ENCODE measurements at places on chromosomes 1 and 21.
A peak's percentile ranks its signal among the peaks of the same experiment; 100 is the strongest.

GRCh38 chr1:159014003-159014571 lies 4.4 kb downstream of the IFI16 start:
- DNase-seq = no peak

DNA sequence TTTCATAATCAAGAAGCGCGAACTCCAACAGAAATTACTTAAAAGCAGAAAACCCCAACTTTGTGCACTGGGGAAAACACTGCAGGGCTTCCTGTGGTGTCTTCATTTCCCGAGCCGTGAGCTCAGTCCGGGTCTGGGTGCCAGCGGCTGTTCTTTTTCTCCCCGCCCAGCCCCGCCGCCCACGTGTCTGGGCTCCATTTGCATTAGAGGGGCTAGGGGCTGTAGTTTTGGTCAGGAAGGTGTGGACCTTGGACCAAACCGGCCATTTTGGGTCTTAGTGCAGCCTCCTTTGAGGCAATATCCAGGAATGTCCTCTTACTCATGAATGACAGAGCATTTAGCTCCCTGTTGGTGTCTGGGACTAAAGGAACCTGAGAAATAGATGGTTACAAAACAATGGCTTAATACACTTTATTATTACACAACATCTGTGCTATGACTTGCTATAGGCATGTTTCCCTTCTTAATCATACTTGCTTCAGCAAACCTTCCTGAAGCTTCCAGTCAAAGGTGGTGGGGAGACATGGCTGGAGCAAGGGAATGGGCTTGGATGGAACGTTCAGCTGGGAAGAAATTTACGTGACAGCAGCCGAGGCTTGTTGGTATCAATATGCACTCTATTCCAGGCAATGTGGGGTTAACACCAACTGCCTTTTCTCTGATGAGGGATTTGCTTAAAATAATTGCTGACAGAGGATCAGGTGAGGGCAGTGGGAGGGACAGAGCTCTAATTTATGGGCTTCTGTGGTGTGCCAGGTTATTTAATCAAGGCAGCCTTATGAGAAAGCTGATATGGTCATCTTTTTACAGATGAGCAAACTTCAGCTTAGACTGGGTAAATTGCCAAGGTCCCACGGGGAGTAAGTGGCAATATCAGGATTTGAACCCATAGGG lies 1.1 kb downstream of the AGTRAP start:
- peak; percentile 61 for DNase-seq

- DNase-seq = peak; percentile 45
Measured at GRCh38 chr1:207414606-207415108, 39.5 kb upstream of the CR2 start.

DNA sequence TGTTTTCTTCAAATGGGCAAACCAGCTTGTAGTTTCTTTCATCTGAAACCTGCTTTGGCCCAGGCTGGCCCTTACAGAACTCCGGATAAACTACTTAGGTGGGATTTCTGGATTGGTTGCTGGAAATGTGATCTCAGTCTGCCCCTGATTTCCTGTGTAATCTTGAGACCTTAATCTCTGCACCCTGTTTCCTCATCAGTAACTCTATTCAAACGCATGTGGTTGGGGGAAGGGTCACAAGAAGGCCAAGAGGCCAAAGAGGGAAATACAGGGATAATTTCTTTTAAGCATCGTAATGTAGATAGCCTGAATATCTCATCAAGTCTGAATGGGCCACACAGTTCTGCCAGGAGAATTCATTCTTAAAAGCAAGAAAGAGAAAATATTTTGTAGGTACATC lies 483.6 kb downstream of the LTN1 start:
- DNase-seq = no peak

DNA sequence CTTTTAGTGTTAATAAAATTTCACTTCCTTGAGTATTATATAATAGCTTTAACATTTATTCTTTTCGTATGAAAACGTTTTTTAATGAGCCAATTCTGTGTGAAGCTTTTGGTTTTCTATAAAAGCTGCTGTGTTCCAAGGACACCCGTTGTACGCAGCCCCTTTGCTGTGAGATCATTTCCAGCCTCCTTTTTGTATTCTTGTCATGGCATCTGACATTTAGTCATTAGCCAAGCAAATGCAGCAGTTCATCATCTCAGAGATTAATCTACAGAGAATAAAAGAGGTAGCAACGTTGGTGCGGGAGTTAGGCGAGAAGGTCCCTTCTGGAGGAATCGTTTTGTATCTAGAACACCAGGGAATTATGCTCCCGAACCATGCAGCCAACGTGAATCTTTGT lies 1.3 kb upstream of the UMODL1 start:
- DNase-seq = no peak

DNA sequence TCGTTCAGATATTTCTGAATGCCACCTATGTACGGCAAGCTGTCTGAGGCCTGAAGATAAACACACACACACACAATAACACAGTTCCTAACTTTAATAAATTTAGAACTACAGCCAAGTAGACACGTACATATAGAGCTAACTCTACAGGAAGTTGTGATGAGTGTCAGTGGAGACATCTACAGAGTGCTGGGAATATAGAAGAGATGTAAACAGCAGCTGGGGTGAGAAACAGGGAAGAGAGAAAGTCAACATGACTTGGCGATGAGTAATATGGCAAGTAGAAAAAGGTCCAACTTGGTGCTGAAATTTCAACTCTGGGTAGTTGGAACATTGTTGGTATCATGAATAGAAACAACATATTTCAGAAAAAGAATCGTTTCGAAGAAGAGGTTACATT lies 206.5 kb downstream of the ZP4 start:
- no peak for DNase-seq

DNA sequence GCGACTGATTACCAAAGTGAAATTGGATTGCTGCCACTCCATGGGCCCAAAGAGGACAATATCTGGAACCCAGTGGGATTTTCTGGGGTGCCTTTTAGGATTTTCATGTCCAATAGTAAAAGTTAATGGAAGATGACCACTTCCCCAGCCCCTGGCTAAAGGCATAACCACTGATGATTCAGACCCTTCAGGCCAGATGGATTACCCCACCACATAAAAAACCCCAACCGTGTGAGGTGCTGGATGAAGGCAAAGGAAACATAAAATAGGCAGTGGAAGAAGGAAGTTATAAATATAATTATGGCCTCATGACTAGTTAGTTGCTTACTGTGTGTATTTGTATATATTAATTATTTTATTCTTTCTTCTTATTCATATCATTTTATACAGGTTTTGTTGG lies 40.2 kb upstream of the IL10 start:
- DNase-seq = no peak

- no peak for DNase-seq
Measured at GRCh38 chr1:196890668-196891067, 2.8 kb downstream of the CFHR4 start.

DNA sequence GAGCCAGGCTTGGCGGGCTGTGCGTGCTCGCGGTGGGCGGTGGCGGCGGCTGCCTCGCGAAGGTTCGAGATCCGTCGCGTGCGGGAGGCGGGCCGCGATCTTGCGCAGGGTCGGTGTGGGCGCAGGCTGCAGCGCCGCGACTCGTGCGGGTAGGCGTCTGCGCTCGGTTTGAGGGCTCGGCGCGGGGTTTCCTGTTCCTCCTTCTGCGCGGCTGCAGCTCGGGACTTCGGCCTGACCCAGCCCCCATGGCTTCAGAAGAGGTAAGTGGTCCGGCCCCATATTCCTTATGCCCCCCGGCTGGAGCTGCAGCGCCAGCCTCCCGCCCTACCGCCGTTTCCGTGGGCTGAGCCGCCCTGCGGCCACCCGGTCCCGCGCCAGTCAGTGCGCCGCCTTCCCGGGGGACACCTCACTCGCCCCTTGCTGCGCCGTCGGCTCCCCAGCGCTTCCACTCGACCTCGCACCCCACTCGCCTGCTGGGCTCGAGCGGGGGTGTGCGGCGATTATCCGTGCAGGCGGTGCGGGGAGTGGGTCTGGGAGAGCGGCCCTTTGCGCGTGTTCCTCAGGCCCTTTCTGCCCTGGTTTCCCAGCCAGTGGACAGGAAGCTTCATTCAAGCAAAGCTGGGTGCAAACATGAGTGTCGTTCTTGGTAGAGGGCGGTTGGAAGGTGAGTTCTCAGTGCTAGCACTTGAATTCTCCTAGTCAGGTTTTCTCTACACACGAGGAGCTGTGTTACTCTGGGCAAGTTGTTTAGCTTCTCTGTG lies at the start of gene CACYBP:
Gene CACYBP, plus strand, starts transcription at position 12 of the 761 bp plus-strand sequence. Its CDS starts 234 bp downstream, at position 246.
- DNase-seq = peak; percentile 53

DNA sequence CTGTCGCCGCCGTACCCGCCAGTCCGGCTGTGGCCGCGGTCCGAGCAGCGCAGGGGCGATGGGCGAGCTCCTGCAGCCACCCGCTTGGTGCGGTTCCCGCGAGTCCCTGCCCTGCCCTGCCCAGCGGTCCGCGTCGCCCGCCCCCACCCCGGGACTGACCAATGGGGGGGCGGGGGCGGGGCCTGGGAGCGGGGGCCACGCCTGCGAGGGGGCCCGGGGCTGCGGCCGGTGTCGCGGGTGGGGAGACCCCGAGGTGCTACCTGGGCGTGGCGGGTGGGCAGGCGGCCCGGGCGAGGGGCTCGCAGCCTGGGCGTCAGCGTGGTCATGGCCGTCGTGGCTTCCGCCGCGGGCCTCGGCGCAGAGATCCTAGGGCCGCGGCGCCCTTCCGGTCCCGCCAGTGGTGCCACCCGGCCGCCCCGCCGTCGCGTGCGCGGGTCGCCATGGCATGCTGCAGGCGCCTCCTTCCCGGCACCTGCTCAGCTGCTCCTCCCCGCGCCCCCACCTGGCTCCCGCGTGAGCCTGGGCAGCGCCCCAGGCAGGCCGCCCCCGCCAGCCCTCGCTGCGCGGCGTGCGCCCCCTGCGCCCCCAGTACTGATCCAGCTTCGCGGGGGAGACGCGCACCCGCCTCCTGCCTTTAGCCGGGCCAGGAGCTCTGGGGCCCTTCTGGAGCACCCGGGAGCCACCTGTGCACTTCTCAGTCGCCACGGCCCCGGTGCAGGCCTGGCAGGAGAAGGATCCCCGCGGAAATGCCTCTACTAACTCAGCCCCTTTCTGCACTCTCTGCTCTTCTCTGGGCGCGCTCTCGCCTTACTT lies at the start of gene BMP8B:
Gene BMP8B, minus strand, starts transcription at position 108 of the 813 bp plus-strand sequence. CDS start 380 bp downstream, outside the sequence.
- peak; percentile 59 for DNase-seq

DNA sequence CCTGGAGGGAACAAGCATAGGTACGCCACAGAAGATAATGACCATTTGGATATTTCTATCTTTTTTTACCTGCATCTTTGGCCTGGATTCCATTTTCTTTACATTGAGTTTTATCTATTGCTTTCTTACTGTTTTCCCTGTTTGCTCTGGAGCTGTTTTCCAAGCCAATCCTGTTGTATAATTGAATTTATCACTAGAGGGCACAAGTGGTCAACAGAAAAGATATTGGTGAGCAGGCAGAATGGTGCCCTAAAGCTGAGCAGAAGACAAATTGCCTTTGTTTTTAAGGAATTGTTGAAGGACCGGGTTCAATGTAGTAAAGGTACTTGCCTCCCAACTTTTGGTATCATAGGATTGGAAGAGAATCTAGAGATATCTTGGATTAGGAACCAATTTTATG lies 152.8 kb downstream of the PPP1R12B start:
- DNase-seq = no peak

GRCh38 chr1:34918977-34919561 lies 10.4 kb downstream of the DLGAP3 start:
- peak; percentile 29 for DNase-seq

GRCh38 chr21:44854391-44854663 lies 19.2 kb downstream of the PTTG1IP start:
- no peak for DNase-seq

GRCh38 chr21:28464095-28464494 lies 528.6 kb downstream of the LTN1 start:
- DNase-seq = no peak

- DNase-seq = peak; percentile 46
Measured at GRCh38 chr1:185338719-185339622, 21.9 kb upstream of the IVNS1ABP start.

DNA sequence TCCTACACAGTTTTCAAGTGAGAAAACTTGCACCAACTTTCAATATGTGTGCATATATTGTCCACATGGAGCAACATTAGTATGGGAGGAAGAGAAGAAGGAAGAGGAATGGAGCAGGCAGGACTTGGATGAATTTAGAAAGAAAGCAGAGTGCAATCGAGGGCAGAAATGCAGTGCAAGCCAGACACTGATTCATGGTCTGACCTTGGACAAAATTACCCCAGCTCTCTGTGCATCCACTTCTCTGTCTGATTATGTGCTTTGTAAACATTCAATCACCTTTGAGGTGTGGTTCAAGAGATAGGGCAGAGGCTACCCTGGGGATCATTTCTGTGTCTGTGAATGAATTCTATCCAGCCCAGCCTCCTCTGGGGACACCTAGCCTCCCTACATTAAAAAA lies 265.2 kb downstream of the TNR start:
- no peak for DNase-seq

- DNase-seq = no peak
Measured at GRCh38 chr21:42601656-42602055, 51.8 kb upstream of the PDE9A start.

DNA sequence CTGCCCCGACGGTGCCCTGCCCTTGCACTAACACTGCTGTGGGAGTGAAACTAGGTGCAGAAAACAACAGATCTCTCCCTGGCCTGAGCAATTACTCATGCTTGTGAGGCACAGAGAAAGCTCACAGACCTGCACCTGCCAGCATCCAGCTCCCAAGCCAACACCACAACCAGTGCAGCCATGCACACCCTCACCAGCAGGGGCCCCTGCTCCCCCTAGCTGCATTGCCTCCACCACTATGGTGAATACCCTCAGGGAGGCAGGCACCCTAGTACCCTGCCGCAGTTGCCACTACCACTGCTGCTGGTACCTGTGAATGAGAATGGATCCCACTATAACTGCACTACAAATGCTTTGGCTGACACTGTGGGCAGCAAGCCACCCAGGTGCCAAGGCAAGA lies 7.1 kb upstream of the DIRAS3 start:
- DNase-seq = no peak

DNA sequence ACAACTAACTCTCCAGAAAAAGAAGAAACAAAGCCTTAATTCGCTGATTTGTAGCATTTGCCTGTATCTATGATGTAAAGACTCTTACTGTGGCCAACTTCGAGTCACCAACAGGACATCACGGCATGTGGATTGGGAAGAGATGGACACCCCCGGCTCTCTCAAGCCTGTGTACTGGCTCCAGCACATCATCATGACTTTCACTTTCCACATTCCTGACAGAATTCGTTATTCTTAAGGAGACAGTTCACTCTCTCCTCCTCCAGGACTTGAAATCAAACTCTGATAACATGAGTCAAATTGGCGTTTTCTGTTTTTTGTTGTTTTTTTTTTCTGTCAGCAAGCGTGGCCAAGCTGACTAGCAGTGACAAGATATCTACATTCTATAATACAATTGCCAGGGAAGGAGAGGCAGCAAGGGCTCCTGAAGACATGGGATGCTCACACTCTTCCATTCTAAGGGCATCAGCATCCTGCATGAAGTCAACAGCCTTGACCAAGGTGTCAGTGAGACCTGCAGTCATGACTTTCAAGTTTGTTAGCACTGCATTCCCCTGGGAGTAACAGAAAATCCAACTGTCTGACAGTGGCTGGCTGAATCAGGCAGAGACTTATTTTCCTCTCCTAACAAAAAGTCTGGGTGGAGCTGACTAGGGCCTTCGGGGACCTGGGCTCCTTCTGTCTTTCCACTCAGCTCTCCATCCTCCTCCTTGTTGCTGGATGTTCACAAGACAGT lies 13.3 kb upstream of the TRAF3IP3 start:
- DNase-seq = no peak

GRCh38 chr1:27868932-27869718 lies 3.2 kb upstream of the THEMIS2 start:
- peak; percentile 75 for DNase-seq
